ENCODE measurements at places on chromosomes 7 and 10. TPM values are rescaled to one million over a fixed set of nuclear protein-coding genes. Genes with fewer than 3 reads are reported as not detected.

Gene NEBL
- total RNA-seq: under 0.01 TPM

Gene TMEM273
- 0.59 TPM for total RNA-seq

Gene FAM237B
- total RNA-seq: not detected

Gene FAM25G
- total RNA-seq: not detected

Gene CYP26C1
- total RNA-seq: under 0.01 TPM

Gene ADCYAP1R1
- total RNA-seq: not detected

Gene INHBA
- total RNA-seq: 97.8 TPM

Gene ACTL6B
- total RNA-seq: not detected

Gene LBX1
- not detected for total RNA-seq

Gene DENND2A
- total RNA-seq: 0.36 TPM

Gene SUV39H2
- 6.9 TPM for total RNA-seq

Gene CCDC7
- 25.6 TPM for total RNA-seq

Gene BET1
- 22.4 TPM for total RNA-seq

Gene MOGAT3
- not detected for total RNA-seq

All from osteoblast (primary cell).